ENCODE measurements at places on chromosomes 4 and X. TPM values are rescaled to one million over a fixed set of nuclear protein-coding genes. Genes with fewer than 3 reads are reported as not detected.

DNA sequence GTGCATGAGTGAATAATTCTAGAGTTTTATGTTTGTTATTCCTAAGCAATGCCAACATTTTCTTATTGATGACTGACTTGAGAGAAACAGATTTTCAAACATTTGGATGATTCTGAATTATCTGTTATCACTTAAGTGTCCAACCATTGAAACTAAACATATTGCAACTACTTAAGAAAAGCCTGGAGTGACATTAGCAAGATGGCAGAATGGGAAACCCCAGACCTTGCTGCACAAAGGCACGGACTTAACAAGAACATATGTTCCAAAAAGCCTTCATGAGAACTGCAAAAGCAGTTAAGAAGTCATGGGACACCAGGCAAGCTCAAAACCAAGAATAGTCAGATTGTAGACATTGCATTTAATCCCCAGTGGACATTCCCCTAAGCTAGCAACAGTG lies 215.1 kb downstream of the DCHS2 start:
- no peak overlapping the region for H3K27ac ChIP-seq
- H3K27me3 ChIP-seq: no peaks in the 10 kb centered on the region
- no peaks in the 10 kb centered on the region for H3K4me1 ChIP-seq
- H3K4me3 ChIP-seq: no peak overlapping the region
- DNase-seq: no peak

- no peaks in the 10 kb centered on the region for H3K27me3 ChIP-seq
- H3K27ac ChIP-seq: no peak overlapping the region
- H3K4me3 ChIP-seq: no peak overlapping the region
- no peak for DNase-seq
- no peaks in the 10 kb centered on the region for H3K36me3 ChIP-seq
Measured at GRCh38 chr4:11111876-11112275, 316.8 kb downstream of the HS3ST1 start.

TCEAL6 gene
- not detected for total RNA-seq

DDX60 gene
- total RNA-seq: 20.2 TPM

DNA sequence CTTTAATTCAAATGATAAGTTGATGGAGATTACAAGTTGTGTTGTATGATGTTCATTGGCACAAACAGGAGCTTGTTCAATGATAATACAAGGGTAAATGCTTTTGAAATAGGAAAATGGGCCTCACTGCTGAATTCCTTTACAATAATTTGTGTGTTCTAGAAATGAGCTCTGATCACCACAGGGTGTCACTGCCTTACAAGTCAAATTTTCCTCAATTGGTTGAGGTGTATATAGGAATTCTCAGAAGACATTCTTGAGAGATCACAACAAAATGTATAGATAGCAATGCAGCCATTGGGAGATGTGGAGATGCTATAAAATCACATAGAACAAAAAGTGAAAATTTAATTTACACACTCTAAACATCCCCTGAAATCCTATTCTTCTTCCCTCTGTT lies 49.6 kb downstream of the KLF8 start:
- no peak overlapping the region for H3K27ac ChIP-seq
- H3K4me1 ChIP-seq: no peaks in the 10 kb centered on the region
- H3K4me3 ChIP-seq: no peak overlapping the region
- H3K36me3 ChIP-seq: no peaks in the 10 kb centered on the region
- H3K27me3 ChIP-seq: no peaks in the 10 kb centered on the region

PABPC1L2B gene
- total RNA-seq: not detected

GRCh38 chrX:72366701-72367454 lies 61.2 kb upstream of the CITED1 start:
- H3K36me3 ChIP-seq: no peaks in the 10 kb centered on the region
- H3K4me3 ChIP-seq: no peak overlapping the region
- H3K27me3 ChIP-seq: no peaks in the 10 kb centered on the region
- no peaks in the 10 kb centered on the region for H3K4me1 ChIP-seq
- no peak overlapping the region for H3K27ac ChIP-seq

DNA sequence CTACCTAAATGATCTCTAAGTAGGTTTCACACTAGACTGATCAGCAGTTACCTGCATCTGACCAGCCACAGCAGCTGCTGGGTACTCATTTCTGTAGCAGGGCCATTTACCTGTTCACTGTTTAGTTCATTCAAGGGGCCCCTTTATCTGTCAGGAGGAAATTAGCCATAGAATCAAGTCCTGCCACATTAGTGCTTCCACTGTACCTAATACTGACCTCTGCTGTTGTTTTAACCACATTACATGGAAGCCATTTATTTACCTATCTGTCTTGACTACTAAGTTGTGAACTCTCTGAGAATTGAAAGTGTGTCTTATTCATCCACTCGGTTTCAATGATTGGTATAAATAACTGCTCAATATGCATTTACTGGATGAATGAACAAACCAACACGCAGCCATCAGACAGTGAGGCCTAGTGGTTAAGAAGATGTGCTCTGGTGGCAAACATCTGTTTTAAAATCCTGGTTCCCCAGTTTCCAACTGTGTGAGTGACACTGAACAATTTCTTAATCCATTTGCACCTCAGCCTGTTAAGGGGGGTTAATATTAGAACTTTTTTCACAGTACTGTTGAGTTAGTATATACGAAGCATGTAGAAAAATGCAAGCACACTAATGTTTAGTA lies 30.0 kb upstream of the ANXA5 start:
- H3K4me1 ChIP-seq: no peaks in the 10 kb centered on the region
- DNase-seq: peak; percentile 55
- no peak overlapping the region for H3K27ac ChIP-seq
- no peaks in the 10 kb centered on the region for H3K27me3 ChIP-seq

GRCh38 chr4:113293674-113294073 lies 244.2 kb downstream of the ANK2 start:
- no peaks in the 10 kb centered on the region for H3K36me3 ChIP-seq
- H3K27me3 ChIP-seq: no peaks in the 10 kb centered on the region
- H3K4me3 ChIP-seq: no peak overlapping the region
- H3K27ac ChIP-seq: no peak overlapping the region

DNA sequence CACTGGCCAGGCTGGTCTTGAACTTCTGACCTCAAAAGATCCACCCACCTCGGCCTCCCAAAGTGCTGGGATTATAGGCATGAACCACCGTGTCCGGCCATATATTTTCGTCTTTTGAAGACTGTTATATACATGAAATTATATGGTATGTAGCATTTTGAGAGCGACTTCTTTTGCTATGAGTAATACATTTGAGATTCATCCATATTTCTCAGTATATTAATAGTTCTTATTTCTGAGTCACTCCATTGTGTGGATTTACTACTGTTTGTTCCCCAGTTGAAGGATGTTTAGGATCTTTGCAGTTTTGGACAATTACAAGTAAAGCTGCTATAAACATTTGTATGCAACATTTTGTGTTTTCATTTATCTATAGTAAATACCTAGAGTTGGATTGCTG lies 34.9 kb downstream of the GNL3L start:
- DNase-seq: no peak
- H3K4me1 ChIP-seq: no peaks in the 10 kb centered on the region
- no peak overlapping the region for H3K27ac ChIP-seq
- peaks cover 14% of the 10 kb centered on the region for H3K36me3 ChIP-seq
- H3K4me3 ChIP-seq: no peak overlapping the region
- H3K27me3 ChIP-seq: no peaks in the 10 kb centered on the region

Data from B cell (primary cell).